ENCODE measurements at places on chromosomes 5 and 9. TPM values are rescaled to one million over a fixed set of nuclear protein-coding genes. Genes with fewer than 3 reads are reported as not detected.

Gene IL3
- not detected for polyA plus RNA-seq

DNA sequence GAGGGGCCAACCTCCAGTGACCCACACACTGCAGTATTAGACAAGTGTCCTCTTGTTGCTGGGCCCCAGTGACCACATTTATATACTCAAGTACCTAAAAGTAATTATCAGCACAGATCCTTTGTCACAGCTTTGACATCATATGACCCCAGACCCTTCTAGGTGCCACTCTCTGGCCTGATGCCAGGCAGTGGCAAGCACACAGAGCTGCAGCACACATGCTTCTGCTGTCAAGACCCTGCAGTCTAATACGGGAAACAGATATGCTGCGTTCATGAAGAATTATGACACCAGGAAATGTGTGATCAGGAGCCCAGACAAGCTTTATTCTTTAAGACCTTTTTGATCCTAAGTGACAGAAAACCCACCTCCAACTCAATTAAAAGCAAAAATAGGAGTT lies 63.8 kb upstream of the AFAP1L1 start:
- no peak for DNase-seq

Gene PFN3
- not detected for polyA plus RNA-seq

Gene C6
- polyA plus RNA-seq: not detected

GRCh38 chr5:18159331-18159730 lies 525.1 kb downstream of the TAF11L14 start:
- no peak for DNase-seq

Gene PCDHA1
- polyA plus RNA-seq: 0.03 TPM

GRCh38 chr5:38673671-38674071 lies 117.2 kb upstream of the LIFR start:
- DNase-seq: no peak

Gene SPEF2
- 0.28 TPM for polyA plus RNA-seq

Gene TMEM252
- not detected for polyA plus RNA-seq
